Left renal cortex interstitium (tissue), 4 donors: ENCODE measurements at places on chromosomes 7 and 10. TPM values are rescaled to one million over a fixed set of nuclear protein-coding genes. Genes with fewer than 3 reads are reported as not detected.

PHKG1 gene
- 0.73 TPM for polyA plus RNA-seq

ZRANB1 gene
- 29.1 TPM for polyA plus RNA-seq

OSBPL3 gene
- 15.5 TPM for polyA plus RNA-seq

MYPN gene
- polyA plus RNA-seq, result not detected

WDR86 gene
- polyA plus RNA-seq, result 21.3 TPM

- DNase-seq, result no peak
Observed at GRCh38 chr10:80535671-80536360, 1.9 kb upstream of the SH2D4B start.

- no peak for DNase-seq
Observed at GRCh38 chr10:102452672-102453340, 1.5 kb upstream of the C10orf95 start.

DNA sequence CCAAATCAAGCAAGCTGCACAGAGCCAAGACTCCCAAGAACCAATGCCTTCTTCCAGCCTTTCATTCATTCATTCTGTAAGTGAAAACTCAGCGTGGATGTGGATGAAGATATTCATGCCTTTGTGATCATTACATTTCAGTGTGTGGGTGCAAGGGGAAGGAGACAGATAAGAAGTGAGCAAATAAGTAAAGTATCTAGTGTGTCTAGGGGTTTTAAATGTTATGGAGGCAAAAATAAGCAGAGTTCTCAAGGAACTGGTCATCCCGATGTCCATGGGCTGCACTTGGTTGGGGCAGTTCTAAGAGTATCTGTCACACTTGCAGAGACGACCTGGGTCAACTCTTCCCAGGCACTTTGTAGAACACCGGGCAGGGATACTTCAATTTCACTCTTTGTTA, 149.1 kb downstream of the KIAA1217 start:
- DNase-seq, result no peak

DNA sequence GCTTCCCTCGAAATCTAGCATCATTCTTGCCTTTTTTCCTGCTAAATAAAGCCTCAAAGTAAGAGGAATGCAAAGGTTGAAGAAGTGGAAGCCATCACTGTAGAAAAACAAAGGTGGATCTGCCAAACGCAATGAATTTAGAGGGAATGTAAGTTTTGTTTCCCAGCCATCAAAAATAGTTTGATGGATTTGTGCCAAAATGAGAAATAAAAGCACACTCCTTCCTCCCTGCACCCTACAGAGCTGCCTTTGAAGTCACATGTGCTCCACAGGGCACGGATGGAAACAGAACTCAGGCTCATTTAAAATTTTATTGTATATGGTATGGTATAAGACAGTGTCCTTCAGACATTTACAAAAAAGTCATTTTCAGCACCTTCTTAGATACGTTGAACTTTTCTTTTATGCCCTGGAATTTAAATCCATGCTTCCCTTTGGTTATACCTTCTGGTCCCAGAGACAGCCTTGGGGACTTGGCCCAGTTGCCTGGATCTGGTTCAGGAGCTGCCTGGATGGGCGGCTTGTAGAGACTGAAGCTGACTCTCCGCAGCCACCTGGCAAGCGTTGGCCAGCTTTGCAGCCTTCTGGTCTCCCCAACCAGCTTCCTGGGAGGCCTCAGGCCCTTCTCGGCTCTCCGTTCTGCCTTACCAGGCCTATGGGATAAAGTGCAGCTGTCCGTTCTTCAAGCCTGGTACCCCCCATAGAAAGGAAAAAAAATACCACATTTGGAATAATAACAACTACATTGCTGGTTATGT, 228.5 kb upstream of the NEBL start:
- no peak for DNase-seq

DNA sequence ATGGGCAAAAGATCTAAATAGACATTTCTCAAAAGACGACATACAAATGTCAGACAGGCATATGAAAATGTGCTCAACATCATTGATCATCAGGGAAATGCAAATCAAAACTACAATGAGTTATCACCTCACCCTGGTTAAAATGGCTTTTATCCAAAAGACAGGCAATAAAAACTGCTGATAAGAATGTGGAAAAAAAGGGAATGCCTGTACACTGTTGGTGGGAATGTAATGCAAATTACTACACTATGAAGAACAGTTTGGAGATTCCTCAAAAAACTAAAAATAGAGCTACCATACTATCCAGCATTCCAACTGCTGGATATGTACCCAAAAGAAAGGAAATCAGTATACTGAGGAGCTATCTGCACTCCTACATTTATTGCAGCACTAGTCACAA, 18.0 kb downstream of the GSDME start:
- DNase-seq, result no peak

- DNase-seq, result no peak
Observed at GRCh38 chr10:101294109-101294508, 59.9 kb upstream of the BTRC start.

- DNase-seq, result no peak
Observed at GRCh38 chr10:1280466-1281404, 224.6 kb downstream of the WDR37 start.

DNA sequence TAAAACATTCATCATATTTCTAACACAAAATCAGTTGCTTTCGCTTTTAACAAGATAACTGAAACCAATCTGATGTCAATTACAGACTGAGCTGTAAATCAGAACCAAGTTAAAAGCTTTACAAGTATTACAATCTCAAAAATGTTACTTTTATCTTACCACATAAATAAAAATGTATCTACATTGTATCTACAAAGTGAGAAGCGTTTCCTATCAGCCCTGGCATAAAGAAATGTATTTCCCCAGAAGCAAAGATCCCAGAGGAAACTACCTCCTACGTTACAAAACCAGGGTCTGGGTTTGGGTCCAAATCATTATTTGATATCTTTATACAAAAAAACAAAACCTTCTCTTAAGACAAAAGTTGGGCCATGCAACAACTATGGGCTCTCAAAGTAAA, 2.6 kb downstream of the SMURF1 start:
- no peak for DNase-seq

- DNase-seq, result no peak
Observed at GRCh38 chr10:46548498-46549090, 7.9 kb downstream of the GPRIN2 start.

DNA sequence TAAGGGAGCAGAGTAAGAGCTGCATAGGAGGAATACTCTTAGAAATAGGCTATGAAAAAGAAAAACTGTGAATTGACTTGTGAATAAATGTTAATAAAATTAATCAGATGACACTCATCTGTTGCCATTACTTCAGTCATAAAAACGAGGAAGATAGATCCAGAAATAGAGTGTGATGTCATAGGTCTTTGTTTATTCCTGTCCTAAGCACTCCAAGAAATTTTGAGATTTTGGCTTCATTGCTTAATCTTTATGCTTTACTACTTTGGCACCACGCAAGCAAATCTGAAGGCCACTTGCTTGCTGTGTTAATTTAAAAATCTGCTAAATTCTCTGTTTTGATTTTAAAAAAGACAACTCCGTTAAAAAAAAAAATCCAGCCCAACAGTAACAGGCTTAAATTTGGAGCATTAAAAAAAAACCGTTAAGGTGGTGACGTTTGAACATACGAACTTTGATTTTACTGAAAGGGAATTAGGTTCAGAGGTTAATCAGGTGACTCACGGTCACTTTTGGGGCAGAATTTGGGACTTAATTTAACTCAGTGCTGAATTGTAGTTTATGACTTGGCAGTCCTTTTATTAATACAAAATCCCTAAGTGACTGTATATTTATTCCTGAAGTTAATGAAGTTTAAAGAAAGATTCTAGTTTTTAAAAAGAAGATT, 3.4 kb downstream of the IFRD1 start:
- DNase-seq, result no peak
